ENCODE measurements at places on chromosomes 2 and 18.

- no peak for DNase-seq
Observed at GRCh38 chr2:75667884-75668283, 21.3 kb downstream of the MRPL19 start.

DNA sequence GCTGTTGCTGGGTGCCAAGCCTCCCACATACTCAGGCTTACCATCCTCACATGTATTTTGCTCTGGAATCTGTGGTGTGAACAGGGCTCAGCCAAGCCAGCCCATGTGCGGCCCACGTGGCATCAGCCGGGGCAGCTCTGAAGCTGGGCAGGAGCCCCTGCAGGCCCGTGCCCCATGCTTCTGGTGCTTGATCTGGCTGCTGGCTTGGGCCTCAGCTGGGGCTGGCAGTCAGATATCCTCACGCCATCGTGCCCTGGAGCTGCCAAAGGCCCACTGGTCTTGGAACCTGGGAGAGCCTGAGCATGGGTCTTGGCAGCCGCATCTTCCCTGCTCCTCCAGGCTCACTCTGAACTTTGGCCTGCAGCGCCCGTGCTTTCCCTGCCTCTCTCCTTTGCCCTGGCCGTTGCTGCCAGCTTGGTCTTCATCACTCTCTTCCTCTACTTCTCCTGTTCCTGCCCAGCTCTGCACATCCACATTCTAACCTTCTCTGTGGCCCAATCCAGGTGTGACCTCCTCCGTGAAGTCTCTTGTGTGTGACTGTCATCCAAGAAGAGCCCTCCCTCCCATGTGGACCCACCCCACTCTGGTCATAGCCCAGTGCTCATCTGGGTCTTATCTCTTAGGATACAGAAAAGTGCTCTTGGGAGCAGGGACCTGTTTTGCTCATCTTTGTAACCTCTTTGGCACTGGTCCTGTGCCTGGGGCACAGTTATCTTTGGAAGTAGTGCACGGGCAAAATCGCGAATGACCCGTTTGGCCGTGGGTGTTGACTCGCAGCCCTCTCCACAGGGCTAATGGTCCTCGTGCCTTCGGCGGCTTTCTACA lies 116.1 kb downstream of the RNF144A start:
- DNase-seq = no peak

DNA sequence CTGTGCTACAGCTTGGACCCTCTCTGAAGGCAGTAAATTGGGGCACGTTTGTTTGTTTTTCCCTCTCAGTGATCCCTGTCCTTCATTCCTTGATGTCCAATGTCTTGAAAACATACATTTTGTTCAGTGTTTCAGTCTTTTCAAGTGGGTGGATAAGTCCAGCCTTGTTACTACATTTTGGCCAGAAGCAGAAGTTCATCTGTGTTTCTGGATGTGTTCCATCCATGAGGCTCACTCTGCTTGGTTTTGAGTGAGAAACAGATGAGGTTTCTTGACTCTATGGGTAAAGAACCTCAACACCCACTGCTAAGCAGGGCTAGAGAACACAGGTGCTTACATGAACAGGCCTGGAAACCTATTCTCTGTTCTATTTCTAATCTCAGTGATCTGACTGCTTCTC lies 74.5 kb upstream of the RFX8 start:
- DNase-seq = no peak

- DNase-seq = no peak
Observed at GRCh38 chr2:72367530-72368225, 220.0 kb upstream of the CYP26B1 start.

GRCh38 chr2:186853951-186854350 lies 5.0 kb upstream of the ZSWIM2 start:
- DNase-seq = no peak

GRCh38 chr18:13395577-13395976 lies 177.0 kb downstream of the LDLRAD4 start:
- DNase-seq = no peak

DNA sequence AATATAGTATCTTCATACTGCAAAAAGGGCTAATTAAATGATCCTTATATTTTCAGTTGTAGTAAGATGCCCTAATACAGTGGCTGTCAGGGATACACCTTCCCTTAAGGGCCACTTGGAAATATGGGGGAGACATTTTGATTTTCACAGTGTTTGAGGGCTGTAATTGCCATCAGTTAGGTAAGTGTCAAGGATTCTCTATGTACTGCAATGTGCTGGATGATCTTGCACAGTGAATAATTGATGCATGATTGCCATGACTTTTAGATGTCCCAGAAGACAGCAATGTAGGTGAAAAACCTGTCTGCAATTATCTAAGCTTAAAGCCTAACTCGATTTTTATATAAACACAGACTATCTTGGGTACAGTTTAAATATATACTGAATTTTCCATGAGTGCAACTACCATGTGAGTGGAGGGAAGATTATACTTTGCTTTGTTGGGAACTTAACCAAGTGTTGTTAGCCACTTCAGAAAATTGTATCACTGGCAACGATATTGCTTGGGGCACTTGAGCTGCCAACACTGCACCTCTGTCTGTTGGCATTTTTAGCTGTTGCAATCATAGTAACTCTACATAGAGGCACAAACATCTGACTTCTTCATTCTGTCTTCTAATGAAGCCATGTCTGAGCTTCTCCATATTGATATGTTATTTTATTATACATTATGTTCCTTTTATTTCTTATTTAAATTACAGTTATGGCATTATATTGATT lies 45.2 kb downstream of the MAIP1 start:
- no peak for DNase-seq

DNA sequence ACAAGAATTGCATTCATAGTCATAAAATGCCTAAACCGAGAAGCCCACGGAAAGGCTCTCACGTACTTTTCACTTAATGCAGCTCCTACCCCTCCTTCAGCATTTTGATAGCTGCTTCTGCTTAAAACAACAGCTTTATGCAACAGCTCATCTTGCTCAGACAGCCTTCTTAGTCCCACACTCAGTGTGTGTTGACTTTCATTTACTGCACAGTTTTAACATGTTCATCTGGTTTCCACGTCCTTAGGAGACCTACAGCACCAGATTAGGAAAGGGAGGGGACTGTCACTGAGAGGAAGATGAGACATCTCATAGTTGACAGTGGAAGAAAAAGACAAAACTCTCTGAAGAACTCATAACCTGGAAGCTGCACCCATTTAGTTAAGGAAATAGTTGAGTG lies 435.4 kb downstream of the SETBP1 start:
- DNase-seq = no peak

DNA sequence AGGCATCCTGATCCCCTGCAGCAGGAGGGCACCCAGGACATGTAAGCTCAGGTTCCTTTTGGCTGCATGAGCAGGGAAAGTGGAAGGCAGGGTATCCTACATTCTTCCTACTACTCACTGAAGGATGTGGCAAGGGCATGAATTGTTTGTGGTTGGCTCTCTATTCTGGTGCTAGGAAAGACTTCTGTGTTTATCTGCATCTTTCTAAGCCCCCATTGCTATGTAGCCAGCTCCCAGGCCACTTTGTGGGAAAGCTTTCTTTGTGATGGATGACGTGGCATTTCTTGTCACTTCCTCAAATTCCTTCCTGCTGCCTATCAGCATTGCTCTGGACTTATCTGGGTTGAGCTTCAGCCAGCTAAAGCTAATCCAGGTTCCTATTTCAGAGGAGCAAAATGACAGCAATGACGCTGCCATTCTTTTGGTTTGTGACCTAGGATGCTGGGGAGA lies 46.2 kb downstream of the MEIS1 start:
- DNase-seq = no peak

DNA sequence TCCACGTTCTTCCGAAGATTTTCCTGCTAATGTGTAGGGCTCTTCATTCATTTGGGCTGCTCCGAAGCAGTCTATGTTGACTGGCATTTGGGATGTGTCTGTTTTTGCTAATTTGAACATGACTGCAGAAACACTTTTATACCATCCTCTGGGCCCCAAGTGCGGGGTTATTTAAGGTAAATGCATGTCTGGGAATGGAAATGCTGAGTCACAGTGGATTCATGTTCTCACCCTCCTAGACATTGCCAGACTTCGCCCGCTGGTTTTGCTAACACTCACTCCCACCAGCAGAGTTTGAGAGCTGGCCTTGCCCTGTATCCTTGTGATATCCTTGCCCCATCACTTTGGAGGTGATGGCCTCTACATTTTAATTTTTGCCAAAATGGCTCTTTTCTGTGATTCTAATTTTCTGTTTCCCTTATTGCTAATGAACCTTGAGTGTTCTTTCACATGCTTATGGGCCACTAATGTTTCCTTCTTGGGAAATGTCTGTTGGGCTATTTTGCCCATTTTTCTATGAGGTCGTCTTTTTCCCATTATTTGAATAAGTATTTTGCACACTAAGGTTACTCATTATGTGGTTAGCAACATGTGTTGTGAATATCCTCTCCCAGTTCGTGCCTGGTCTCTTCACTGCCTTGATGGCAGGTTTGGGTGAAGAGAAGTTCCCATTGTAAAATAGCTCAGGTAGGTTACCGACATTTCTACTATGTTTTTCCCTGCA lies 204.1 kb downstream of the GLI2 start:
- DNase-seq = no peak

DNA sequence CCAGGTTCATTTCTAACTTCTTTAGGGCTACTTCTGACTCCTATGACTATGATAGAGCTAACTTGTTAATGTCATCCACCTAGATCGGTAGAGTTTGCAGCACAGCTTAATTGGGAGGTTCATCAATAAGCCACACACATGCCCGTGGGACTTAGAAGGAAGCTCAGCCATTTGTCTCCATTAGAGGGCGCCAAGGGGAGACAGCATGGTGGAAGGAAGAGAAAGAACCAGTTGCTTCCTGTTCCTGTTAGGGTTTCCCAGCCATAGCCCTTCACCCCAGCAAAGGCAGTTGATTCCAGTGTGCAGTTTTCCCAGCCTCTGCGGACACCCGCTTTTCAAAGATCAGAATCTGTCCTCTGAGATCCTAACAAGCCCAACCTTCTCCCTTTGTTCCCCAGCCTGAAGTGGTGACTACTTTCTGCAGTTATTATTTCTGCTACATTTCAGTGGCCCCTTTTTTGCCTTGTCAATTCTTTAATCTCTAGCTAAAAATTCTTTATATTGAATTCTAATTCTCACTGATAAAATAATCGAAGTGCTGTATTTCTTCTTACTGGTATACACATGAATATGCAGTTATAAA lies 30.3 kb downstream of the MAIP1 start:
- DNase-seq = no peak

Data from DMS79 (cell line).